Activated CD4-positive, alpha-beta T cell treated with anti-CD3 and anti-CD28 coated beads, Interleukin-2, amount 50 U/mL, for 48 hours (primary cell): ENCODE measurements at places on chromosomes 12 and 14.

DNA sequence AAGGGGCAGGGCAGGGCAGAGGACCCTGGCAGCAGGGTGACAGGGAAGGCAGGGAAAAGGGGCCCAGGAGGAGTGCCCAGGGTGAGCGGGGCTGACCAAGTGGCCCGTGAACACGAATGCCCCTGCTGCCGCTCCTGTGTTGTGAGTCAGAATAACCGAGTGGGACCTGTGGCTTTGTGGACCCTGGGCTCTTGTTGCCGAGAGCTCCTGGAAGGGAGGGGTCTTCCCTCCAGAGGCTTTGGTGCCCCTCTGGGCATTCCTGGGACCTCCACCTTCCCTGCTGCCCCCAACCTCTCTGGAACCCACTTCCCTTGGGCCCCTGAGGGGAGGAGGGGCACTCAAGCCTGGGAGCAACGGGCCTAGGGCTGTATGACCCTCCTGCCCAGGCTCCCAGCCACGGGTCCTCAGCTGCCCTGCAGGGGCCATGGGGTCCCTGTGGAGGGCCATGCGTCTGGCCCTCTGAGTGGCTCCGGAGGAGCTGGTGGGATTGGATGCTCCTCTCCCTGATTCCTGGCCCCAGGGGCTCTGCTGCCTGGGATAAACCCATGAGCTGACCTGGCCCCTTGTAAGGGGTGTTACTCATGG is 319.4 kb downstream of the TMEM121 start:
- DNase-seq: no peak

DNA sequence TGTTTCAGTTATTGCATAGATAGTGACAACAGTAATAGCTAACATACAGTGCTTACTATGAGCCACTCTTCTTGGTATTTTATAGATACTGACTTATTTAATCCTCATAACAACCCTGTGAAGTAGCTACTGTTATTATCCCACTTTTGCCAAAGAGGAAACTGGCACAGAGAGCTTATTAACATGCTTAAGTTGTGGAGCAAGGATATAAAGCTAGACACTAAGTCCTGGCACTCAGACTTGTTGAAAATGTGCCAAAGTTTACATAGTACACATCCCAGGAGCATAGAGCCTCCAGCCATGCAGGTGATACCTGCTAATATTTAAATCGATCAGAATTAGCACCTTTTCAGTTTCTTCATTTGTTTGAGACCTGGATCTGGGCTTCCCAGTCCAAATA is 41.8 kb downstream of the VEZT start:
- no peak for DNase-seq

GRCh38 chr14:35934499-35934898 is 108.4 kb downstream of the BRMS1L start:
- no peak for DNase-seq

DNA sequence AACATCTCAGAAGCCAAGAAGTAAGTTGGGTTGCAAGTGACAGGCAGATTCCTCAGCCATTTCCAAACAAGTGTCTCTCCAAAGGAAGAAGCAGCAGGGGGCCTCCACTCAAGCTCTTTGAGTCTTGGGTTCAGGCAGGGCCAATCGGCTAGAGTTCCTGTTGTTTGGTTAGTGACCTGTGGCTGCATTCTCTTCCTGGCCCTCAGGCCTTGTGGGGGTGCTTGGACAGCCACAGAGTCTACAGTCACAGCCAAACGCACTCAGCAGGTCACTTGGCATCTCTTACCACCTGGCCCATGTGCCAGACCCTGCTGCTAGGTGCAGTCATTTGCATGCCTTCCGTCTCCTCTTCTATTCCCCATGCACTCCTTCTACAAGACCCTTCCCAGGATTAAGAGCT is 353.9 kb downstream of the GRIN2B start:
- no peak for DNase-seq

DNA sequence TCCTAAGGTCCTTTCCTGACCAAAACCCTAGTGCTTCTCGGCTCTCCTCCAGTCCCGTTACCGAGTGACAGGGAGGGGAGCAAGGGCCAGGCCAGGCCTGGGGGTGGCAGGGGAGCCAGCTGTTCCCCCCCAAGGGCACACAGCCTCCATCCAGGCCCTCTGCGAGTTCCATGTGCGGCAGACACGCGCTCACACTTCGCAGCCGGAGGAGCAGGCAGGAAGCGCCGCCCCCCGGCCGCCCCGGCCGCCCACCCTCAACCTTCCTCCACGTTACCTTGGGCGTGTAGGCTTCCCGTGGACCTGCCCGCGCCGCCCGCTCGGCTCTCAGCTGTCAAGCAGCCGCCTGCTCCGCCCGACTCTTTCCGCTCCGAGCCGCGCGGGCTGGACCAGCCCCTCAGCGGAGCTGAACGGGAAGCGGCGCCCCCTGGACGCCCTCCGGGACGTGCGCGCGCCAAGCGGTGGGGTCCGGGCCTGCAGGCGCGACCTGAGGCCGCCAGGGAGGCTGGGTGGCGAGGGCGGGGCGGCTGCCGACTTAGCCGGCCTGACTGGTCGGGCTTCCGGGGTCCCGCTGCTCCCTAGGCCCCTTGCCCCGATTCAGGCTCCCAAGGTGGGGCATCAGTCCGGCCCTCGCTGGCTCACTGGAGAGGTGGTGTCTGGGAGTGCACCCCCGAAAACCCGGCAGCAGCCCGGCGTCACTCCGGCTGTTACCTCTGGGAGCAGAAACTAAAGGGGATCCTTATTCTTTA is at the start of gene CRACR2A:
TSS of gene CRACR2A (minus strand) at position 369 of the 746 bp plus-strand sequence. CDS start 56,110 bp downstream, outside the sequence.
- DNase-seq: peak; percentile 84

DNA sequence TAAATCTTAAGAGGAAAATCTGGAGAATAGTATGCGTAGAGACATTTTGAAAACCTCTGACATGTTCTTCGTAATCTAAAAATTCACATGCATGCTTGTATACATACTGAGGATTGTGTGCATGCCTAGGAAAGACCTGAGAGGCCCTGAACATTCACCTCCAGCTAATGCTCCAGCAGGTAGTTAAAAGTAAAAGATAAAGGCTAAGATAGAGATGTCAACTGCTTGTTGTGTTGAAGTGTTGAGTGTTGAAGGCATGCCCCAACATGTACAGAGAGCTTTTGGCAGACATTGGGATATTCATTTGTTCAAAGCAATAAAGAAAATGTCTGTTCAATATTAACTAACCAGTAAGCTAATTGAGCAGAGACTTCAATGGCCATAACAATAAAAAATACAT is 118.6 kb upstream of the SYT1 start:
- no peak for DNase-seq

GRCh38 chr14:88245321-88245720 is 77.7 kb downstream of the KCNK10 start:
- DNase-seq: no peak

DNA sequence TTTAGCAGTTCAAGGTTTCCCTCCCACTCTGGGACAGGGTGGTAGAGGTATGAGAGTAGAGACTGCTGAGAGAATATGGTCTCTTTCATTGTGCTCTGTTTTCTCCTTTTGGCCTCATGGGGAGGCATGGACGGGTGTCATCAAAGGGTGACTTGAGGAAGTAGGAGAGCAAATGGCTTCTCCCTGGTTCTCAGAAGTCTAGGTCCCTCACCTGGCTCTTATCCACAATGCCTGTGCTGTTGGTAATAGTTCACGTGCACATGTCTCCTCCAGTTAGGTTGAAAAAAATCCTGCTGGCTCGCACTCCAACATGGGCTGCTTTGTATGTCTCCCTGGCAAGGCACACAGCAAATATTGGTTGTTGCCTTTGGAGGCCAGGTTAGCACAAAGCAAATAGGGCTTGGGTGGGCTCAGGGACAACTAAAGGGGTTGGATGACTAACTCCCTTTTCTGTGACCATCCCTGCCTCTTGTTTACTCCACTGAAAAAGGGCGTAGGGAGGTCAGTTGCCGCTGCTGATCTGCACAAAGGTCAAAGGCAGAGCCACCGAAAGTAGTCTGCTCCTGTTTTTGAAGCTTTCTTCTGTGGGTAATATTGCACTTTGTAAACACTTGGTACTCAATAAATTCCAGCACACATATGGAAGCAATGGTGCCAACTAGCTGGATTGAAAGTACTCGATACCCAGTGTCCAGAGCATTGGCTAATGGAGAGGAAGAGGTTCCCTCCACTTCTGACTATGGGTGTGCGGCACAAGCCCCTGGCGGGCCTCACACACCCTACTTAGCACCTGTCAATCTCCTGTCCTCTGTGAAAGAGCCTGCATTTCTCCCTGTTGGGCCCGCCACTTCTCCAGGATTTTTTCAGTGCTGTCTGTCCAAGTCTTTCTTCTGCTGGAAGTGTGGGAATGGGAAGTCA is 121.8 kb downstream of the SLC38A6 start:
- no peak for DNase-seq
